ENCODE measurements at places on chromosomes 2 and 18.

DNA sequence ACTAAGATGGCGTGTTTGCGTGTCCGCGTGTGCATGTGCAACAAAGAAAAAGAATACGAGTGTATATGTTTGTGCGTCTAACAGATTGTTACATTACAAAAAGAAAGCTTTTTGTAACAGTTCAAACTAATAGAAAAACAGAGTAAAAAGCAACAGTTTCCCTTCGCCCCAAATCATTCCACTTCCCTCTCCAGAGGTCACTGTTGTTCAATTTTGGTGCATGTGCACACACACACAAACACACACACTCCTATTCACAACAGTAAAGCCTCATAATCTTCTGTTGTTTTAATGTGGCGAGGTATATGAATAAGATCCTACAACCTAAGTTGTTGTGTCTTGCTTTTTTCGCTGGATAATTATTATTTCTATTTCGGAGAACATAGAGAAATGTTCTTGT, 357.3 kb upstream of the SLC8A1 start:
- DNase-seq, result no peak

DNA sequence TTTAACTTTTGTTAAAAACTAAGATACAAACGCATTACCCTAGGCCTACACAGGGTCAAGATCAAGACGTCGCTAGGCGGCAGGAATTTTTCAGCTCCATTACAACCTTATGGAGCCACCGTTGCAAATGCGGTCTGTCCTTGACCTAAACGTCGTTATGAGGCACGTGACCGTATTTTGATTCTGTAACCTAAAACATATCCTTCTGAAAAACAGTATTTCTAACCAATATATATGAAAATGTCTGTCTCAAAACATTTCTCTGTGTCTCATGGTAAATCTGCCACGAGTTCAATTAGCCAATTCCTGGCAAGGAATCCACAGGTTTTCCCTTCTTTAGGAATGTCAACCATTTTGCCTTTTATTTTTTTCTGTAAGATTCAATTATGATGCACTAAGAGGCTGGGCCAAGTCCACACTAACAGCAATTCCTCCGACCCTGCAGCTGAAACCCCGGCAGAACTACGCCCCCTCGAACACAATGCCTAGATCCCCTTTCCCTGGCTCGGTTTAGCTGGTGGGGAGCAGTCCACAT, 1.7 kb downstream of the RTN4 start:
- peak; percentile 64 for DNase-seq

DNA sequence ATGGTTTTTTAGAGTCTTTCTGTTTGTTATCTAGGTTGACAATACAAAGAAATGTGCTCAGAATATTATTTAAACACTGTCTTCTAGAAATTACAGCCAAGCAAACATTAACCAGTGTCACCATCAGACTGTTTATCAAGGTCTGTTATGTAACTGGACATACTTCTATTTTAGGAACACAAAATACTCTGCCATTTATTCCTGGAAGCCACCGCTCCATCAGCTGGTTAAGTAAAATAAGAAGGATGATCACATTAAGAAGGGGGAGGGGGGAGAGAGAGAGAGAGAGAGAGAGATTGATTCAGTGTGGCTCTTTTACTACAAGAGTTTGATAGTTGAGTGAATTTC, 47.9 kb downstream of the MBP start:
- no peak for DNase-seq

DNA sequence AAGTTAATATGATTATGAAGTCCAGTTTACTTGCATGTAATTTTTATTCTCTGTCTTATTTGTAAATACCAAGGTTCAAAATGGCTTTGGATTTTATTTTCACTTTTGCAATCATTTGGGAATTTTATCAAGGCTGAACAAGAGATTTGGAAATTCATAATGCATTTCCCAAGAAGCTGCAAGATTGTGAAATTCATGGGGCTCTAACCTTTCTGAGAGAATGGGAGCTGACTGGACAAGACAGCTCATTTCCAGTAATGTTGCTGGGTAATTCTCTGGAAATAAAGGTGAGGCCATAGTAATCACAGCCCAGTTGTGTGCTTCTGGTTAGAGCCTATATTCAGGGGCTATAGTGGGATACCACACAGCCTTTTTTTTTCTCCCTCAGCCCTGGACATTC, 21.5 kb upstream of the NABP1 start:
- no peak for DNase-seq

GRCh38 chr2:73291461-73292315, 1.7 kb downstream of the EGR4 start:
- DNase-seq, result no peak

Measured in RPMI8226 (cell line).